Stimulated activated CD8-positive, alpha-beta memory T cell treated with anti-CD3 and anti-CD28 coated beads, Interleukin-12 subunit alpha, Interleukin-12 subunit beta, amount 100 ng/mL, for 1 hour (primary cell): ENCODE measurements at places on chromosomes 12 and 14.

DNA sequence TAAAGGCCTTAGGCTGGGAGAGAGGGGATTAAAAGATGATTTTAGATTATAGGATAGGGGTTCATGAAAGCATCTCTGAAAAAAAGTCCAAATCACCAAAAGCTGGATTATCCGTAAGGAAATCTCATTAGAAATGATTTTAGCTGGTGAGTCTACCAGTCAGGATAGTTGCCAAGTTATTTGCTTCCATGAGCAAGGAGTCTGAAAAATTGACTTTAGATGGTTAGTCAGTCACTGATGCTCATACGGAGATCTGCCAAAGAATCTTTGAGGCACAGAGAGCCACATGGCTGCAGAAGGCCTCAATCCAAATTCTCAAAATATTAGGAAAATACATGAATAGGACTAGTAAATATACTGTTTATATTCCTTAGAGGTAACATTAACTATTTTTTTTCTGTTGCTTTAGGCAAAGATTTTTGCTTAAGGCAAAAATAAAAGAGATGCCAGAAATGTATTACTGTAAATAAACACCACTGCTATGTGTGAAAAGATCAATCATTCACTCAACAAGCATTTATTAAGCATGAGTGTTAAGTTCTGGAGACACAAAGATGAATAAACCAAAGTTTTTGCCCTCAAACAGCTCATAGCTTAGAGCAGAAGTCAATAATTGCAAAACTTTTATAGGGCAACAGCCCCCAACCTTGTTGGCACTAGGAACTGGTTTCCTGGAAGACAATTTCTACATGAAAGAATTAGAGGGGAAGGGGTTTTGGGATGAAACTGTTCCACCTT lies 105.2 kb downstream of the BBS10 start:
- DNase-seq: no peak

DNA sequence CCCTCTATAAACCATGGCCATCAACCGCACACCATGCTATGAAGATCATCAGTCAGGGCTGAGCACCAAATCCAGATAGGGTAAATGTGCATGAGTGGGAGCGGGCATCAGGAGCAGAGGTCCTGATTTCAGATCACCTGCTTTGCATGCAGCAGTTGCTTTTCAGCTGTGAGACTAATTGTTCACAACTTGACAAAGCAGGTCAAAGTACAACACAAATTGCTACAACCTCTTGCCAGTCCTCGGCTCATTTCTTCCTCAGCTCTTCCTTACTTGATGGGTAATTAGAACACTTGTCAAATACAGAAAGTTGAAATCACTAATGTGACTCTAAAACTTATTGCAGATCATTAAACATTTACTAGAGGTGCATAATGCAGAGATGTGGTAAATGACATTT lies 171.6 kb downstream of the PPM1H start:
- no peak for DNase-seq

DNA sequence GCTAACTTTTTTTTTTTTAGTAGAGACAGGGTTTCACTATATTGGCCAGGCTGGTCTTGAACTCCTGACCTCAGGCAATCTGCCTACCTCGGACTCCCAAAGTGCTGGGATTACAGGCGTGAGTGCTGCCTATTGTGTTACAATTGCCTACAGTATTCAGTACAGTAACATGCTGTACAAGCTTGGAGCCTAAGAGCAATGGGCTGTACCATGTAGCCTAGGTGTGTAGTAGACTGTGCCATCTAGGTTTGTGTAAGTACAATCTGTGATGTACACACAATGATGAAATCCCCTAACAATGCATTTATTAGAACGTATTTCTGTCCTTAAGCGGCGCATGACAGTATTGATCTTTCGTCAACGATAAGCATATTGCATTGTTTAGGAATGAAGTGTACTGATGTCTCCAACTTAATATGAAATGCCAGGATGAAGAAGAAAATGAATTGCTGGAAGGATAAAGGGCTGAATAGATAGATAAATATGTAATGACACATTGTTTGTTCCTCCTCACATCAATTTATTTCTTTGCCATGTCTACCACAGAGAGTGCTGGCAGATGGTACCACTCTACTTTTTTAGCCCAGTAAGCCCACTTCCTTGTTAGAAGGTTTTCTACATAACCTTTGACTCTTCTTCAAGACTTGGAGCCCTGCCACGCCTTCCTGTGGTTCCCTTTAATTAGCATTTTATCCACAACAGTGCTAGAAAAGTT lies 467.5 kb downstream of the VRK1 start:
- DNase-seq: no peak

DNA sequence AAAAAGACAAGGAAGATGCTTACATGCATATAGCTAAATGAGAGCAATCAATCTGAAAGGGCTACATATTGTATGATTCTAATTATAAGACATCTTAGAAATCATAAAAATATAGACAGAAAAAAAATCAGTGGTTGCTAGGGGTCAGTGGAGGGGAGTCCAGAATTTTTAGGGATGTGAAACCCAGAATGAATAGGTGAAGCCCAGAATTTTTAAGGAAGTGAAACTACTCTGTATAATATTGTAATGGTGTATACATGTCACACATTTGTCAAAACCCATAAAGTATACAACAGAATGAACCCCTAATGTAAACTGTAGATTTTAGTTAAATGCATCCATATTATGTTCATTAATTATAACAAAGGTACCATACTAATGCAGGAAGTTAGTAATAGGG lies 713.2 kb downstream of the FLRT2 start:
- no peak for DNase-seq

DNA sequence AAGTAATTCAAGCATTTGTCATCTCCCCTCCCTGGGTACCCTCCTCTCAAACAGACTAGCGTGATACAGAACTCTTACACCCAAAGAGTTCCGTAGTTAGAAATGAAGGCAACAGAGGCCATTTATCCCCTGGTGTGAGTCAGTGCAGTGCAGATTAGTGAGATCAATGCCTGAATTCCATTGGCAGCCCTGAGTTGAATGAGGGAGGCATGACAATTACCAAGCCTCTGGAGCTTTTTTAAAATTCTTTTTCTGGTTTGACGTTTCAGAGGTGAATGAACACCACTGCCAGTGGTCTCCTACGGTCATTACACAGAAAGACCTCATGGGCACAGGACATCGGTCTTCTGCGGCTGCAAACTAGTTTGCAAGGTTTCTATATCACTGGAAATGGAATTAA lies 94.4 kb downstream of the PRIMA1 start:
- no peak for DNase-seq

DNA sequence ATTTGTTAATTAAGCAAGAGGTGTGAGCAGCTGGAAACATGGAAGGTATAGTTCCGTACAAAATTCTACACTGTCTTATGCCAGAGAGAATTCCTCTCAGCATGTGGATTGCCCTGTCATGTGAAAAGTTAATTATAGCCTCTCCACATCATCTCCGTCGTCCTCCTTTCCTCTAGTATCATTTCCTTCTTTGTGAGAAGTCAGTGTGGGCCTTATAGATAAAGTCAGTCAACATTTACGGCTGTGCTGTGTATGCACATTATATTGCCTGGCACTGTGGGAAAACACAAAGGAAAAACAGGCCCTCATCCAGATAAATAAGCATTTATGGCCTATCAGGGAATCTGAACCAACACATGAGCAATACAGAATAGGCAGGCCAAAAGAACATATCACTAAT lies 236.6 kb downstream of the SEC23A start:
- no peak for DNase-seq

DNA sequence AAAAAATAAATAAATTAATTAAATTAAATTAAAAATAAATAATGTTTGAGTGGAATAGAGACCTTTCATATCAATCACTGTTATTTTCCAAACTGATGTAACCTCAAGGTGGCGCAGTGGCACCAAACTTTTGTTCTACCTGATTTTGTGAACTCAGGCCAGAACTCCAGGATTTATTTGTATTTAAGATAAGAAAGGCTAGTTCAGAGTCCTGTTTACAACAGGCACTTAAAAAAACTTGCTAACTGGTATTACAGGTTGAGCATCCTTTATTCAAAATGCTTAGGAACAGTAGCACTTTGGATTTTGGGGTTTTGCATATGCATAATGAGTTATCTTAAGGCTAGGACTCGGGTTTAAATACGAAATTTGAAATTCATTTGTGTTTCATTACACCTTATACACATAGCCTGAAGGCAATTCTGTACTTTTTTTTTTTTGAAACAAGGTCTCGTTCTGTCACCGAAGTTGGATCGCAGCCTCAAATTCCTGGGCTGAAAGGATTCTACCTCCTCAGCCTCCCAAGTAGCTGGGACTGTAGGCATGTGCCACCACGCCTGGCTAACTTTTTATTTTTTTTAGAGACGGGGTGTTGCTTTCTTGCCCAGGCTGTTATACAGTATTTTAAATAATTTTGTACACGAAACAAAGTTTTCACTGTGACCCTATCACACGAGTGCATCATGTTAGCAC lies 32.4 kb downstream of the YY1 start:
- DNase-seq: no peak

GRCh38 chr14:69876848-69877306 lies 2.3 kb upstream of the SMOC1 start:
- no peak for DNase-seq

GRCh38 chr12:84605983-84606382 lies 306.6 kb downstream of the SLC6A15 start:
- DNase-seq: no peak

- no peak for DNase-seq
These were observed 204.6 kb upstream of the FLRT2 start for GRCh38 chr14:85325134-85326017.

DNA sequence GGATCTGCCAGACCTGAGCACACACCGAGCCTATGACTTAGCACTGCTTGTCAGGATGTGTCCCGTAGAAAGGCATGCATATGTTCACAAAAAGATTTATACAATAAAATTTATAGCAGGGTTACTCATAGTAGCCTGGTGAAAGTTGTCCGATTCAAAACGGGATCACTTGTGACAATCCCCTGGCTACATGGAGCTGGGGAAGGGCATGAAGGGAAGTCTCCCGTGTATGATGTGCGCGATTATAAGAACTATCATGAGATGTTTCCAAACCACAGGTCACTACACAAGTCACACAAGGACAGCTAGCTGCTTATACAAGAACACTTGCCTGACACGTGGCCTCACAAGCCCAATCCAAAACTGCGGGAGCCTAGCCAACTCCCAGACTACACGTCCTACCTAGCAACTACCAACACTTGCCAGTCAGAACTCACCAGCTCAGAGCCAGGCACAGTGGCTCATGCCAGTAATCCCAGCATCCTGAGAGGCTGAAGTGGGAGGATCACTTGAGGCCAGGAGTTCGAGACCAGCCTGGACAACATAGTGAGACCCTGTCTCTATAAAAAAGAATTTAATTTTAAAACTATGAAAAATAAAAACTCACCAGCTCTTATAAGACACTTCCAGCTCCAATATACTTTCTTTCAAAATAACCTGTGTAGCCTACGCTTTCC lies 7.5 kb upstream of the CDCA4 start:
- DNase-seq: no peak

- no peak for DNase-seq
These were observed 485.6 kb downstream of the LRIG3 start for GRCh38 chr12:58434726-58435125.

DNA sequence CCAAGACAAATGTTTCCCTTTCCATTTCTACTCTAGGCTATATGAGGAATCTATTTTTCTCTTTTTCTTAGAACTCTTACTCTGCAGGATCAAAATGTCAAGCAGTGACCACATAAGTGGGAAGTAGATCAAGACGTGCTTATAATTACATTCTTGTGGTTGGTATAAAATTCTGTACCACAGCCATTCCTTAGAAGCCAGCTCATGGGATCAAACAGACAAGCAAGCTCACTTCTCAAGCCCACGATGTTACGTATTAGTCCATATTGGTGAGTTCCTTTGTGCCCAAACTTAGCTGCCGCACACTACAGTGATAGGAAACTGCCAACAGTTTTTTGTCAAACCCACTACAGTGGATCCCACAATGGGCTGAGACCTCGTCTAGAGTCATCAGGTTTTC lies 53.4 kb downstream of the IFNG start:
- DNase-seq: no peak

GRCh38 chr14:50417853-50418252 lies 21.2 kb upstream of the CDKL1 start:
- no peak for DNase-seq
